Activated naive CD8-positive, alpha-beta T cell treated with anti-CD3 and anti-CD28 coated beads, Interleukin-2, amount 10 ng/mL, durations not matched to agents 7 days and 5 days (primary cell): ENCODE measurements at places on chromosomes 16 and 17. TPM values are rescaled to one million over a fixed set of nuclear protein-coding genes. Genes with fewer than 3 reads are reported as not detected.
A peak's percentile ranks its signal among the peaks of the same experiment; 100 is the strongest.

Gene AGRP
- total RNA-seq = not detected

- peaks cover 14% of the 10 kb centered on the region for H3K36me3 ChIP-seq
- DNase-seq = no peak
- H3K4me1 ChIP-seq = peaks cover 10% of the 10 kb centered on the region
- no peak overlapping the region for H3K27ac ChIP-seq
- no peak overlapping the region for H3K4me3 ChIP-seq
Measured at GRCh38 chr17:15657868-15658267, 26.2 kb downstream of the TRIM16 start.

- H3K4me1 ChIP-seq = peaks cover 9% of the 10 kb centered on the region
- H3K4me3 ChIP-seq = no peak overlapping the region
- no peaks in the 10 kb centered on the region for H3K36me3 ChIP-seq
- H3K27ac ChIP-seq = no peak overlapping the region
- H3K27me3 ChIP-seq = peaks cover 43% of the 10 kb centered on the region
- no peak for DNase-seq
Measured at GRCh38 chr17:35743626-35744328, 9.3 kb downstream of the GAS2L2 start.

Gene NACA2
- total RNA-seq = not detected

- no peaks in the 10 kb centered on the region for H3K27me3 ChIP-seq
- H3K36me3 ChIP-seq = no peaks in the 10 kb centered on the region
- no peaks in the 10 kb centered on the region for H3K4me1 ChIP-seq
- no peak for DNase-seq
Measured at GRCh38 chr16:27699540-27699939, 149.6 kb downstream of the KATNIP start.

Gene ITGAD
- total RNA-seq = 0.09 TPM

DNA sequence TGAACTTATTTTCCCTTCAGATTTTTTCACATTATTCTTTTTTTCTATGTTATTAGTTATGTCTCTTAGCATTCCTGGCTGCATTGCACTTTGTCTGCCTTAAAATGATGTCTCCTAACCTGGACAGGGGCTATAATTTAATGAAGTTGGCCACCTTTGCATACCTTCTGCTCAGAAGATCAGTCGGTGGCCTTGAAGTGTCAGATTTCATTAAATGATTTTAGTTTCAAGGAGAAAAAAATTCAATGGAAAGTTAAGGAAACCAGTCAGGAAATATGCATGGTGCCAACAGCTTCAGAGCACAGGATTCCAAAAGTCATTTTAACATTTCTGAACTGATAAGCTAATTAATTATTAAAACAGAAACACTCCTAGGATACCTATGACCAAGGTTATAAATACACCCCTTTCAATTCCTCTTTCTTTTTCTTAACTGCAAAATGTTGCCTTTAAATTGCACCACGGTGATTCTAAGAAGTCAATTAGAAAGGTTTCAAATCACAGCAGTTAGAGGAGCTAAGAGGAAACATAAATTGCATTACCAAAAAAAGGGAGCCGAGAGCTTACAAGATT, 533.4 kb downstream of the KCNJ2 start:
- no peaks in the 10 kb centered on the region for H3K4me1 ChIP-seq
- no peak overlapping the region for H3K4me3 ChIP-seq
- no peak for DNase-seq
- no peaks in the 10 kb centered on the region for H3K36me3 ChIP-seq

Gene ARHGAP23
- 0.11 TPM for total RNA-seq

Gene OXLD1
- 56.6 TPM for total RNA-seq

GRCh38 chr16:22346483-22346882, 27.9 kb downstream of the CDR2 start:
- H3K27me3 ChIP-seq = no peaks in the 10 kb centered on the region
- DNase-seq = no peak
- no peaks in the 10 kb centered on the region for H3K4me1 ChIP-seq
- H3K36me3 ChIP-seq = peaks cover 39% of the 10 kb centered on the region

DNA sequence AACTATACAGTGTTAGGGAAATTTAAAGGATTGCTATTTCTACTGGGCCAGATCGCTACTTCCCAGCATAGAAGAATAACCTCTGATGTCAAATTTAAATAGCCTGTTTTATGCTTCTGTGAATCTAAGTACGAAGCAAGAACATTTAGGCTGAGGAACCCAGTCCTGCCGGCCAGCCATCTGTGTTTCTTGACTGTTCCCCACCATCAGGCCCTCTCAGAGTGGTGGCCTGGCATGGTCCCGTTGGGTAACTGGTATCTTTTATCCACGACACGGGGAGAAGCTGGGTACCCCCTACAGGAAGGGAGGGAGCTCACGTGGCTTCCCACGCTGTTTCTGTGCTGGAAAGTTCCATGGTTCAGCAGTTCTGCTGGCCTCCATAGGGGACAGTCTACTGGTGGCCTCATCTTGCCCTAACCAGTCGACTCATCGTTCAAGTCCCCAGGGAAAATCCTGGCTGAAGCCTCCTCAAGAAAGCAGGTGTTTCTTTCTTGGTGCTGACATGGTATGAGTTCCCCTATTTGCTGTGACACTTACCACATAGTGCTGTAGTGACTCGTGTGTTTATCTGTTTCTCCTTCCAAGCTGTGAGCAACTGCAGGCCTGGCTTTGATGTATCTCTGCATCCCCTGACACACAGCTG, 201.7 kb upstream of the NLRP1 start:
- no peaks in the 10 kb centered on the region for H3K36me3 ChIP-seq
- H3K27ac ChIP-seq = no peak overlapping the region
- peaks cover 10% of the 10 kb centered on the region for H3K27me3 ChIP-seq

Gene P2RX5
- total RNA-seq = 17.2 TPM

DNA sequence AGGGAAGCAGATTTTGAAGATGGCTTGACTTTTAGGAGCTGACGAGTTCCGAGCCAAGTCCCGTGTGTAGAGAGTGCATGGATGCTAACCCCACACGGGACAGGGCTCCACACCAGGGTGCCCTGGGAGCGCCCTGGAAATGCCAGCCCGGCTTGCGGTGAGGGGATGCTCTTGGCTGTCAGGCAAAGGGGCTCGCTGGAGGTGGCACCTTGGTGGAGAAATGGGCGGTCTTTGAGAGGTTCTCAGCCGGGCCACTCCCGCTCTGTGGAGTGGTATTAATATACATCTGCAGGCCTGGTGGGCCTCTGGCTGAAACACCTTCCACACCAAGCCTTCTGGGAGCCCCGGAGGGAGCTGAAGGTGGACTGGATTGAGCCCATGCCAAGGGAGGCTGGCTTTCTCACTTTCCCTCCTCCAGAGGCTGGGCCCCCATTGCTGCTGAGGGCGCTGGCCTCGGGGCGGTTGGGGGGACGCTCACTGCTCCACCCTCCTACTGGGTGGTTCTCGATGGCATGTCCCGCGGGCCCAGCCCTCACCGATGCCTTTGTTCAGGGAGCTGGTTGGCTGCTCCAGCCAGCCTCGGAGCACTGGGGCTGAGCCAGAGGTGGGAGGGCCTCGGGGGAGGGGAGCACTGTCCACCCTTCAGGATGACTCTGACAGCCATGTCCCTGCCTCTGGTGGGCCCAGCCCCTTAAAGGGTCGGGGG, 210.3 kb downstream of the NTN1 start:
- no peaks in the 10 kb centered on the region for H3K4me1 ChIP-seq
- no peak overlapping the region for H3K27ac ChIP-seq
- no peak overlapping the region for H3K4me3 ChIP-seq
- DNase-seq = no peak

Gene TMEM114
- total RNA-seq = not detected

DNA sequence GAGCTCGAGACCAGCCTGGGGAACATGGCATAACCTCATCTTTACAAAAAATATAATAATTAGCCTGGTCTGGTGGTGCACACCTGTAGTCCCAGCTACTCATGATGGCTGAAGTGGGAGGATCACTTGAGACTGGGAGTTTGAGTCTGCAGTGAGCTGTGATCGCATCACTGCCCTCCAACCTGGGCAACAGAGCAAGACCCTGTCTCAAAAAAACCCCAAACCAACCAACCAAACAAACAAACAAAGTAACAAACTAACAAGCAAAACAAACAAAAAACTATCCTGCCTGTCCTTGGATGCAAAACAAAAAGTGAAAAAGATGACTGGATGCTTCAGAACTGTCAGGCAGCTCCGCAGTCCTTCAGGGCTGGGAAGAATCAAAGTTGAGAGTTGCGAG, 5.7 kb upstream of the NGFR start:
- peaks cover 7% of the 10 kb centered on the region for H3K4me1 ChIP-seq
- no peak overlapping the region for H3K27ac ChIP-seq
- H3K4me3 ChIP-seq = no peak overlapping the region
- H3K27me3 ChIP-seq = peaks cover 53% of the 10 kb centered on the region
- DNase-seq = no peak

- H3K27me3 ChIP-seq = peaks cover 11% of the 10 kb centered on the region
- DNase-seq = no peak
- peaks cover 2% of the 10 kb centered on the region for H3K4me1 ChIP-seq
- H3K36me3 ChIP-seq = no peaks in the 10 kb centered on the region
- H3K27ac ChIP-seq = no peak overlapping the region
Measured at GRCh38 chr17:13490427-13490826, 111.3 kb downstream of the HS3ST3A1 start.

- no peak for DNase-seq
- no peaks in the 10 kb centered on the region for H3K4me1 ChIP-seq
- H3K4me3 ChIP-seq = no peak overlapping the region
Measured at GRCh38 chr16:63426275-63426870, 1390.1 kb upstream of the CDH8 start.

DNA sequence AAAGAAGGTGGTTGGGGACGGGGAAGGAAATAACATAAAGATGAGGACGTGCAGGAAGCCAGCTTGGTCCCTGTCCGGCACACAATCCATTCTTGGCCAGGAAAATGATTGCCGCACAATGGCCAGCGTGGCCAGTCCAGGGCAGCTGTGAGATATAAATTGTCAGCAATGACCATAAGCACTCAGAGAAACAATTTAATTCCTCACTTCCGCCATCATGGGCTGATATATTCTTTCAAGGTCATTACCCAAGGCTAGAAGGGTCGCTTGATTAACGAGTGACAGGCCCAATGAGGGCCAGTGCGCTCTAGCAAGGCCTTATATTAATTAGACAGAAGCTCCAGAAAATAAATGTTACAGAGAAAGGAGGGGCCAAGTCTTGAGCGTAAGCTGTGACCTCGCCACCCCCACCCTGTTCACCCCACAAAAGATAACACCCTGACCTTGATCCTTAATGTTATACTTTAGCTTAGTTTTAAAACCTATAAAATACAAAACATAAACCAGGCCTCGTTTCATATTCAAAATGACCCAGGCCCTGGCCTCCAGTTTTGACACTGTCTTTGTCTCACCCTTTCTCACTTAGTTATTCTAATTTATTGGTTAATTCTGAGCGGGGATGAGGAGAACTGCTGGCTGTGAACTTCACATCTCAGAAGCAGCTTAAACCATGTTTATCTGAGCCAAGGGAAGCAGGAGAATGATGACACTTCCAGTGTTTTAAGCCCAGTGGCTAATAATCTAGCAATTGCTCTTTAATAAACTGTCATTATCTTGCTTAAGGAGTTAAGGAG, 478.3 kb upstream of the ZFHX3 start:
- H3K4me1 ChIP-seq = no peaks in the 10 kb centered on the region
- DNase-seq = no peak
- H3K27ac ChIP-seq = no peak overlapping the region

GRCh38 chr17:81121841-81122733, 43.2 kb upstream of the PVALEF start:
- no peaks in the 10 kb centered on the region for H3K4me1 ChIP-seq
- no peaks in the 10 kb centered on the region for H3K27me3 ChIP-seq
- no peak for DNase-seq
- no peaks in the 10 kb centered on the region for H3K36me3 ChIP-seq
- no peak overlapping the region for H3K4me3 ChIP-seq

DNA sequence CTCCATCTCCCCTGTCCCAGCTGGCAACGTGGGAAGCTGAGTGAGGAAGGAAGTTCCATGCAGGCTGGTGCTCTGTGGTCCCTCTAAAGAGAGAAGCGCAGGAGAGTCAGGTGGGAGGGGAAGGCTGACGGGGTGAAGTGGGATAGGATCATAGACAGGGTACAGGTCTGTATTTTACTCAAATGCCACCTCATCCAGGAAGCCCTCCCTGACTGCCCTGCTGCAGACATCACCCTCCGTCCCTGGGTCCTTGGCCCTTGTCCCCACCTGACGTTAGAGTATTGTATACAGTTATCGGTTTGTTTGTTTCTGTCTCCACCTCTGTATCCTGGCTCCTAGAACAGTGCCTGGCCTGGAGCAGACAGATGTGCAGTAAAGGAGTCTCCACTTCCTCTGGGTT, 11.7 kb downstream of the CANT1 start:
- no peak overlapping the region for H3K27ac ChIP-seq
- no peak for DNase-seq
- H3K36me3 ChIP-seq = peaks cover 17% of the 10 kb centered on the region
- H3K4me1 ChIP-seq = peaks cover 3% of the 10 kb centered on the region
- H3K27me3 ChIP-seq = no peaks in the 10 kb centered on the region

GRCh38 chr17:74362069-74362405, 369 bp upstream of the BTBD17 start:
- no peaks in the 10 kb centered on the region for H3K36me3 ChIP-seq
- H3K27me3 ChIP-seq = peaks cover 19% of the 10 kb centered on the region
- peaks cover 2% of the 10 kb centered on the region for H3K4me1 ChIP-seq
- H3K27ac ChIP-seq = no peak overlapping the region
- DNase-seq = no peak

DNA sequence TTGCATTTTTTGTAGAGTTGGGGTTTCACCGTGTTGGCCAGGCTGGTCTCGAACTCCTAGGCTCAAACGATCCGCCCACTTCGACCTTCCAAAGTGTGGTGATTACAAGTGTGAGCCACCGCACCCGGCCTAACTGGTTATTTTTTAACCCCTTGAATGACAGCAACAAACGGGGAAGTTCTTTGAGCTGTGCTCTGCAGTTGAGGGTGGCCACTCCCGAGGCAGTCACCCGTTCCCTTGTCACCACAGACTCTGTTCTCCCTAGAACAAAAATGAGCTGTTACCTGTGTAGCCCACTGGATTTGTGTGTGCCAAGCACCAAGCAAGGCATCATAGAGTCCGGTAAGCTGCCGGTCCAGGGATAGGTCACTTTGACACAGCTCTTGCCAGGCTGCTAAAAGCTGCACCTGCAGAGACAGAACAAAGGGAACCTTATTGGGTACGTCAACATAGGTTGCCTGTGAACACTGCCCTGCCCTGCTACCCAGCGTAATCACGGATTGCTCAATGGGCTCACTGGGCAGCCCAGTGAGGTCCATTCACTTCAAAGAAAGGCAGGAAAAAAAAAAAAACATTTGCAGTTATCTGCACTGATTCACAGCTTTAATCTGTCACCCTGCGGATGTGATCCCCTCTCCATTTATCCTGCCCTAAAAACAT, 19.6 kb downstream of the COG7 start:
- peaks cover 1% of the 10 kb centered on the region for H3K4me1 ChIP-seq
- no peak for DNase-seq
- H3K27ac ChIP-seq = no peak overlapping the region
- peaks cover 1% of the 10 kb centered on the region for H3K36me3 ChIP-seq

Gene C17orf50
- not detected for total RNA-seq

Gene C1QTNF1
- not detected for total RNA-seq

DNA sequence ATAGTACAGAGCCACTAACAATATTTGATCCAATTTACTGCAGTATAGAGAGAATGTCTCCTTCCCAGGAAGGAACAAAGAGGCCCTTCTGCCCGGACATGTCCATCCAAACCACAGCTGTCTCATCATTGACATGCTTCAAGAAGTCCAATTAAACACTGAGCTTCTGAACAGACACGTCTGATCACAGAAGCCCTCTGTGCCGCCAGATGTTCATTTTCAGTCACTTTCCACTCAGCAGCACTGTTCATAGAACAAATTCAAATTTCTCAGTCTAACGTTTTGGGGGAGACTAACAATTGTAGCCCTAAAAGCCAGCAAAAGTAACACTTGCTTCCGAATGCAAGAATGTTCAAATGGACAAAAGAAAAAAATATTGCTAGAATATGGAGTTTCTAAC, 15.3 kb downstream of the ZC3H7A start:
- DNase-seq = no peak
- H3K36me3 ChIP-seq = peaks cover 5% of the 10 kb centered on the region
- H3K27ac ChIP-seq = peak overlapping the region; percentile 73
- H3K4me1 ChIP-seq = peaks cover 39% of the 10 kb centered on the region
